ENCODE measurements at places on chromosomes 1 and 21.

GRCh38 chr1:169945181-169945580 lies 51.5 kb upstream of the SCYL3 start:
- no peak for DNase-seq

DNA sequence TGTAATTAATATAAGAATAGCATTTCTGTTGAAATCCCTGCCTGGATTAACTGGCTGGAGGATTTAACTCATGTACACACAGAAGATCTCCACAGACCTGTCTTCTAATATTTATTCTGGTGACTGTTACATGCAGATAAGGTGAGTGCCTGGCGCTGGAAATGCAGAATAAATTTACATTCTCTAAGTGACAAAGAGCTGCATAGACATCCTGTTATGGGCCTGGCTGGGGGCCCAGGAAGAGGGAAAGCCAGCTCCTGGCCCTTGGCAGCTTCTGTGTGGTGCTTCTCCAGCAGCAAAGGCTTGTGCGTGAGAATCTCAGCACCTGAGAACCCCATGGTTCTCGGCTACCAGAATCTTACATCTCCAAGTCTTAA lies 446.6 kb downstream of the PTPRU start:
- no peak for DNase-seq

DNA sequence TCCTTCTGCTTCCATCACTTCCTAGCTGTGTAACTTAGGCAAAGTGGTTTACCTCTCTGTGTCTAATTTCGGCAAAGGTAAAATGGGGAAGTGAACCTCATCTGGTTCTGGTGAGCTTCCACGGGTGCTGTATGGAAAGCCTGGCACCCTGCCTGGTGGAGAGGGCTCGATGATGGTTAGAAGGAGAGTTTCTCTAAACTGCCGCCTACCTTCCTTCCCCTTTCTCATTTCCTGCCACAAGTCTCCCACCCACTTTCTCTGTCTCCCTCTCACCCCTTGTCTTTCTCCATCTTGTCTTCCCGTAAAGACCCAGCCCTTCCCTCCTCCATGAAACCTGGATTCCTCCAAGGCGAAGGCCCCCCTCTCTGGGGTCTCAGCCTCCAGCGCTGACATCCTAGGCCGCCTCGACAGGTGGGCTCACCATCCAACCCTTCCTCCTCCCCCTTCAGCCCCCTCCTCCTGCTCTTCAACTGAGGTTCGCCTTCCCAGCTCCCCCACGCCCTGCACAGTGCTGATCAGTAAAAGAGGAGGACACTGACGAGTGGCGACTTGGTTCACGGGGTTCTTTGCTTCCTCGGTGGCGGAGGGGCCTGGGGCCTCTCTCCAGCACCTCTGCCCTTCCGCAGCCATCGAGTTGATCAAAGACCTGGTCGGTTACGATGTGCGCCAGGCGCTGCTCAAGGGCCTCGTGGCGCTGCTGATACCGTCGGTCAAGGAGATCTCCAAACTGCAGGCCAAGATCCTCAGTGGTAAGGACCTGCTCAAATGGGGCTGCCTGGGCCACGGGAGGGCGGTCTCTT lies 7.3 kb downstream of the RNU5D-1 start:
- DNase-seq: peak; percentile 32

DNA sequence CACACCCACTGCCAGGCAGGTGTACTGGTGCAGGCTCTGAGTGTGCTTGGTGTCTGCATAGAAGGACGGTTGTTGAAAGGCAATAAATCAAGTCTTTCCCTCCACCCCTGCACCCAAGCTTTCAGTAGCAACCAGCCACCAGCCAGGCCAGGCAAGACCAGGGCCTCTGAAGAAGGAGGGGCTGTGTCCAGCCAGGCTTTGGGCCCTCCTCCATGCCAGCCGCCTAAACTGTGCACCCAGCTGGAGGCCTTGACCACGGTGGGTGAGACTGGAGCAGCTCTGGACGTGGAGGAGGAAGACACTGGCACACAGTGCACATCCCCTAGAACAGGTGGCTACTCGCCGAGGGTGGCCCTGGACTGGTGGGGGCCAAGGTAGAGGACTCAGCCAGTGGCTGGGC lies 4.9 kb downstream of the OLIG2 start:
- DNase-seq: no peak

Data from CD4-positive, alpha-beta T cell treated with Interleukin-12 subunit alpha and Interleukin-12 subunit beta, for 1 hour (primary cell).